Right renal cortex interstitium (tissue), 3 donors: ENCODE measurements at places on chromosomes 1 and 21.

GRCh38 chr1:2258122-2258681 is 30.1 kb downstream of the SKI start:
- DNase-seq = no peak

DNA sequence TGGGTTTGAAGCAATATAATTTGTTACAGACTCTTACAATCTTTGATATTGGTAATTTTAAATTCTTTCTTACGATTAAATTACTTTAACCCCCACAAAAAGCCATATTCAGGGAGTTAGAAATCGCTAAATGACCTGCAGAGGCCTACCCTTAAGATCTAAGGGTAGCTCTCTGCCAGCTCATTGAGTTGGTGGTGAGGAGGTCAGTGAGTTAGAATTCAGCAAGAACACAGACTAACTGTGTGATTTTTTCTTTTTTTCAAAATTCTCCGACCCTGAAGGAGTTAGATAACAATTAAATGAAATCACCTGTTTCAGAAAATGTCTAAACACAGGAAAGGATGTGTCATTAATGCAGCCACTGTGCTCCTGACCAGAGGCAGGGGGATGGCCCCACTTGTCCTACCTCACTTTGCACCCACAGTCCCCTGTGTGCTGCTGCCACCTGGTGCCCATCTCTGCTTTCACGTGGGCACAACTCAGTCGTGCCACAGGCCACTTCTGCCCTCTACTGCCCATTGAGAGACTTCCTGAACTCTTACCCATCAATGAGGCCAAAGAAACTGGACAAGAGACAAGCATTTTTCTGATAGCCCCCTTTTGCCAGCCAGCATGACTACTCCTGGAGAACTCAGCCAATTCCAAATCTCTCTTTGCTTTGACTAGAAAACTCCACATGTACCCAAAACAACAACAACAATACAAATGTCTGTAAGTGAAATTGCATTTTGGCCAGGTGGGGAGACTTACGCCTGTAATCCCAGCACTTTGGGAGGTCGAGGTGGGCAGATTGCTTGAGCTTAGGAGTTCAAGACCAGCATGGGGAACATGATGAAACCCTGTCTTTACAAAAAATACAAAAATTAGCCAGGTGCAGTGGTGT is 8.4 kb downstream of the CFAP45 start:
- DNase-seq = peak; percentile 71

- no peak for DNase-seq
Measured at GRCh38 chr1:59743324-59744091, 71.2 kb upstream of the HOOK1 start.

- DNase-seq = peak; percentile 38
Measured at GRCh38 chr21:44337941-44338895, 972 bp downstream of the CFAP410 start.

- DNase-seq = peak; percentile 82
Measured at GRCh38 chr1:25771221-25772114, 28.5 kb upstream of the SELENON start.

DNA sequence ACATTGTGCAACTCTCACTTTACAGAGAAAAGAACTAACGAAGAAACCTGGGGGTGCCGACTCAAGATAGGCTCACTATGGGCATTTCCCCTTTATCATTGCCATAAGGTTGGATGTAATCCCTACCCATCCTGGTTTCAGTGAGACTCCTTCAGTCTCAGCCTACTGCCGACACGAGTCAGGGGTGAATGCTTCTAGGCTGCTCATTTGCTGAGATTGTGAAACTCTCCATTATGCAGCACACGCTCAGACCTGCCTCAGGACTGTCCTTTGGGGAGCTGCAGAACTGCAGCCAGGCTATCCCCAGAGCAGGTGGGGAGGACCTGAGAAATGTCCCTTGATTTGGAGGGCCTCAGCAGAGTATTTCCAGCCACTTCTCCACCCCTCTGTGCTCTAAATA is 22.2 kb downstream of the TSHB start:
- no peak for DNase-seq
